Activated CD8-positive, alpha-beta memory T cell treated with anti-CD3 and anti-CD28 coated beads for 36 hours (primary cell): ENCODE measurements at places on chromosomes 5 and 9. TPM values are rescaled to one million over a fixed set of nuclear protein-coding genes. Genes with fewer than 3 reads are reported as not detected.

The SETD9 gene
- total RNA-seq, result 16.1 TPM

The HCN1 gene
- total RNA-seq, result not detected

The BRD8 gene
- 56.8 TPM for total RNA-seq

The ARAP3 gene
- 6.5 TPM for total RNA-seq

The SPAG8 gene
- 1.0 TPM for total RNA-seq

The NR4A3 gene
- 44.4 TPM for total RNA-seq

The RASEF gene
- total RNA-seq, result not detected

The OBP2B gene
- not detected for total RNA-seq

The CDKN2B gene
- 0.04 TPM for total RNA-seq

The CTNND2 gene
- not detected for total RNA-seq

The ACOT12 gene
- not detected for total RNA-seq

The LPAR1 gene
- total RNA-seq, result not detected

The RCL1 gene
- 39.4 TPM for total RNA-seq

The FGF1 gene
- total RNA-seq, result not detected

The TEK gene
- total RNA-seq, result not detected

The TMEM215 gene
- not detected for total RNA-seq

The LTC4S gene
- total RNA-seq, result 0.65 TPM

The LCN9 gene
- total RNA-seq, result not detected

The ZBED3 gene
- 2.6 TPM for total RNA-seq

The MARVELD2 gene
- total RNA-seq, result 0.27 TPM

The F2RL2 gene
- not detected for total RNA-seq

The RABGAP1 gene
- 19.1 TPM for total RNA-seq

The LCN2 gene
- not detected for total RNA-seq

The ADRA1B gene
- total RNA-seq, result not detected

The LECT2 gene
- not detected for total RNA-seq

The CCDC192 gene
- total RNA-seq, result not detected

The OR1K1 gene
- not detected for total RNA-seq

The PCDHGB5 gene
- 0.19 TPM for total RNA-seq

The GABBR2 gene
- total RNA-seq, result not detected

The RORB gene
- total RNA-seq, result 0.02 TPM

The MED7 gene
- total RNA-seq, result 12.6 TPM

The CA9 gene
- total RNA-seq, result 5.5 TPM

The BARHL1 gene
- total RNA-seq, result not detected

The LHX3 gene
- total RNA-seq, result not detected

The SAXO1 gene
- total RNA-seq, result 0.23 TPM

The PCDHA6 gene
- not detected for total RNA-seq

The IL13 gene
- total RNA-seq, result 21.0 TPM
